Left ventricle myocardium superior (tissue), 1 donor: ENCODE measurements at places on chromosomes 4 and X. TPM values are rescaled to one million over a fixed set of nuclear protein-coding genes. Genes with fewer than 3 reads are reported as not detected.

DNA sequence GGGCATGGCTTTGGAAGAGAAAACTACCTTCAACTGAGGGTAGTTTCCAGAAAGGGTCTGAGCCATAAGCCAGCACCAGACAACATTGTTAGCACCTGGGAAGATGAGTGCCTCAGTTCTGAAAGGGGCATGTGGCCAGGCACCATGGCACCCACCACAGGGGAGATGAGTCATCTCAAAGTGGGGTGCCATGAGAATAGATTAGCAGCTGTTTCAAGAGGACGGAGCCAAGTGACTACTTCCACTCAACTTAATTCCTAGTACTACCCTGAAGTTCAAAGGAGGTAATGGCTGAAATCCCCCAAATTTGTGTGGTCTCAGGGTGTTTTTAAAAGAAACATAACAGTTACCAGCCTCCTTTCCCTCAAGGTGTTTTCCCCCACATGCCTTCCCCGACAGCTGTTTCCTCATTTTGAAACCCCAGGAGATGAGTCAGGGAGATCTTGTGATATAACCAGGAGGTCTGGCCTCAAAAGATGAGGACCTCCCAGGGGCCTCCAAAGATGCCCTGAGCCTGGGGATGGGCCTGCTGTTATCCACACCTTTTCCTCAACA is 27.8 kb upstream of the FTHL17 start:
- no peak for DNase-seq

- DNase-seq = no peak
Observed at GRCh38 chr4:69920874-69921273, 10.0 kb upstream of the CSN1S1 start.

The MTCP1 gene
- total RNA-seq = 51.6 TPM

The POU3F4 gene
- total RNA-seq = not detected

The AKAP4 gene
- total RNA-seq = not detected

The CT45A2 gene
- not detected for total RNA-seq

The TLR6 gene
- total RNA-seq = 1.5 TPM

DNA sequence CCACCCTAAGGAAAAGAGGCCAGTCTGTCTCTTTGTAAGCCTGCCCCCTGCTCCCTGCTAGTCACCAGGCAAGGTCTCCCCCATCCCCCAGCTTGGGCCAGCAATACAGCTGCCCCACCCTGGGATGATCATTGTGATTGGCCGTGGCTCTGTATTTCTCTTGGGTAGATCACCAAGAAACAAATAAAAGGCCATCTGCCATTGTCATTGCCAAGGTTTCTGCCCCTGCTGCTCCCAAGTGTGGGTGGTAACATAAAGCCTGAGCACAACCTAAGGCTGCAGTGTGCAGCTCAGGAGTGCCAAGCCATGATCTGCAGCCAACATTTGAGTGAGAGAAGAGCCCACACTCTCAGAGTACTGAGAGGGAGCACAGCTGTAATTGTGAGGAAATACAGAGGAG is 241.0 kb upstream of the POF1B start:
- no peak for DNase-seq

The IL2RG gene
- total RNA-seq = 3.0 TPM

The USP17L13 gene
- total RNA-seq = not detected

DNA sequence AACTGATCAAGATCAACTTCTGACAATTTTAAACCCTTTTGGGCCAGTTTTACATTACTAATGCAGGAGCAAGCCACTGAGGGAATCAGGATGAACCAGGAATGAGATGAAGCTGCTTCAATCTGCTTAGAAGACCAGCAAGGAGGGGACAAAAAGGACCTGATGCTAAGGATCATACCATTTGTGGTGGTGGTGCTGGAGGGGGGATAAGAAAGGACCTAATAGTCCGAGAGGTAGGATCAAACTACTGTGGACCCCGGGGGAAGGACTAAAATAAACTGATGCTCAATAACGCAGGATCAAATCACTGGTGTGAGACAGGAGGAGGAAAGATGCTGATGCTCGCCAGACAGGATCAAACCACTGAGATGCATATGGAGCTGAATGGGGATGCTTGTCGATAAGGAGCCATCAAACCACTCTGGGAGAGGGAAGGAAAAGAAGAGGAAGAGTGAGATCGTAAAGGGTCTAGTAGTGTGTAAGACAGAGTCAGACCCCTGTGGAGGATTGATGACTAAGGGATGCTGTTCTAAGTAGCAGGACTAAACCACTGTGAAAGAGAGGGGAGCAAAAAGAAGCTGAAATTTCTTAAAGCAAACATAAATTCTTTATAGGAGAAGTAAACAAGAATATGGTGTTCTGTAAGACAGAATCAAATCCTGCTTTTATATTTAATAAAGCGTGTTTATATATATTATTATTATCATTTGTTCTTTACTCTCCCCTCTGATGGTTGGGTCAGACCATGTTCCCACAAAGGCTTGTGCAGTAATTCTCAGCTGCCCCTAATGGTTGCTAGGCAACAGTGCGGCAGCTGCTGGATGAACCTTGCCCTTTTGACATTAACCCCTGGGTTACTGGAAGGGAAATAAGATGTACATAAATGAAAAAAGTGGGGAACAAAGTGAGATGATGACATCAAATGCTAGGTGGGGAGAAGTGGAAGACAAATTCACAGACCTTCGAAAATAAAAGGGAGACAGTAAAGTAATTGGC is 432.5 kb upstream of the FGF16 start:
- DNase-seq = no peak

The STK26 gene
- 1.9 TPM for total RNA-seq

- no peak for DNase-seq
Observed at GRCh38 chr4:52234561-52235440, 183.7 kb downstream of the SPATA18 start.

GRCh38 chr4:38993683-38994082 is 38.5 kb downstream of the TMEM156 start:
- DNase-seq = no peak

GRCh38 chrX:22202251-22202650 is 70.5 kb upstream of the CBLL2 start:
- no peak for DNase-seq

DNA sequence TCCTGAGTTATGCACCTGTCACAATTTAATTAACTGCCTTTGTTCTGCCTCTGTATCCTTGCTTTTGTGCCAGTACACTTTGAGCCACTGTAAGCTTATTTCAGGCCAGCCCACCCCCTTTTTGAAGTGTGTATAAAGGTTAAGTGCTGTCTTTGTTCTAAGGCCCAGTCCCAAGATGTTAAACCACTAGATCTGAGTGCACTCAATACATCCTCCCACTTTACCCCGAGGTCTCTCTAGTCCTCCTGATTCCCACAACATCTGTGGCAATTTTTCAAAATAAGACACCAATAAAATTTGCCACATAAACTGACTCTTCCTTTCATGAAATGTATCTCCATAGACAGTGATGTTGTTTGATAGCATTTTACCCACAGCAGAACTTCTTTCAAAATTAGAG is 124.1 kb upstream of the SPIN4 start:
- no peak for DNase-seq

GRCh38 chrX:130197464-130197863 is 25.7 kb downstream of the RAB33A start:
- DNase-seq = no peak

- DNase-seq = no peak
Observed at GRCh38 chr4:112184438-112184837, 39.2 kb downstream of the FAM241A start.

DNA sequence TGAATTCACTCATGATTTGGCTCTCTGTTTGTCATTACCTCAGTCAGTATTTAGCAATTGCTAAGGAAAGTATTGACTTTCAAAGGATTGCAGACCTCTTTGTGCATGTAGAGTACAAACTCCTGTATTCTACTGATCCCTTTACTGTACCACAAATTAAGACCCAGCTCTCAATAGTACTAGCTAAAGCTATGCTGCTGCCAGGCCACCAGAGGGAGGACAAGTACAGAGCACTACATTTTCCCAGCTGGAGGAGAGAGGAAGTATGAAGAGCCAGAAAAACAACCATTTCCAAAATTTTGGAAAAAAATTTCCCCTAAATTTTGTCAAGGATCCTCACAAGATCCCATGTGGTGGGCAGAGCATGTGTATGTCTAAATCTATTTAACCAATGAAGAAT is 175.0 kb upstream of the MTMR8 start:
- DNase-seq = no peak

The BRS3 gene
- total RNA-seq = not detected

- peak; percentile 41 for DNase-seq
Observed at GRCh38 chr4:128155231-128155855, 94.2 kb downstream of the LARP1B start.

GRCh38 chrX:44974451-44974850 is 101.5 kb downstream of the KDM6A start:
- no peak for DNase-seq

DNA sequence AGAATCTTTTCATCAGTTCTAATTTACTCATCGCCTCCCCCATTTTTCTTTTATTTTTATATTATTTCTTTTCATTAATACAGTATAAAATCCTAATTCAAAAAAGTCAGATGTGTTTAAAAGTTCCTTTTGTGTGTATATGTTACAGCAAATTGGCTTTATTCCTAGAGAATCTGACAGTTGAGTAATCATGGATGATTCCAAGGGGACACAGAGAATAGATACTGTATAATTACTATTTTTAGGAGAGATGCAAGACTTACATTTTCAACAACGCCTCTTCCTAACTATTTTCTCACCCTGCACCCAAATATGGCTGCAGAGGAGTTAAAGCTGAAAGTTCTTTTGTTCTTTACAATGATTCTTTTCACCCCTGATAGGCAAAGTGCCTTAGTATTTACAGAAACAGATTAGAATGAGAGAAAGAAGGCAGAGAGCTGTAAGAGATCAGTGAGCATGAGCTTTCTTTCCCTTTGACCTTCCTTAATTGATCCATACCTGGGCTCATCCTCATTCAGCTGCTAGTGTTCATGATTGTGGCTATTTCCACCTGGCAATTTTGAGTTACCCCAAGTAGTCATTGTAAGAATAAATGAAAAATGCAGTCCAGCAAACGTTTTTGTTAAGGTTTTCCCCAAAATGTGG is 210.8 kb downstream of the SLC4A4 start:
- DNase-seq = no peak

DNA sequence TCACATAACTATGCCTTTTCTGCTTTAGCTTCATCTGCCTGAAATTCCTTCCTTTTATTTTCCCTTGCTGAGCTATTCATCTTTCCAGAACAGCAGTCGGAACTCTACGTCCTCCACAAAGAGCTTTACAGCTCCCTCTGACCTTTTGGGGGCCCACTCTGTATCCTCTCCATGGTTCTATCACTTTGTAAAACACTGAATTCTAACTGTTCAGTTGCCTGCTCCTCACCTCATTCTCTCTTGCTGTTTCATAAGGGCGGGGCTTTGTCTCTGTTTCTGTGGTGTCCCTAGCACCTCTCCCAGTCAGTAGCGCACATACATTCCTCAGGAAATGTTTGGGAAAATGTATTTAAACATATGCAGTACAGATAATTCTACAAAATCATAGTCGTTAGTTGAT is 737.0 kb downstream of the RAB28 start:
- DNase-seq = no peak

DNA sequence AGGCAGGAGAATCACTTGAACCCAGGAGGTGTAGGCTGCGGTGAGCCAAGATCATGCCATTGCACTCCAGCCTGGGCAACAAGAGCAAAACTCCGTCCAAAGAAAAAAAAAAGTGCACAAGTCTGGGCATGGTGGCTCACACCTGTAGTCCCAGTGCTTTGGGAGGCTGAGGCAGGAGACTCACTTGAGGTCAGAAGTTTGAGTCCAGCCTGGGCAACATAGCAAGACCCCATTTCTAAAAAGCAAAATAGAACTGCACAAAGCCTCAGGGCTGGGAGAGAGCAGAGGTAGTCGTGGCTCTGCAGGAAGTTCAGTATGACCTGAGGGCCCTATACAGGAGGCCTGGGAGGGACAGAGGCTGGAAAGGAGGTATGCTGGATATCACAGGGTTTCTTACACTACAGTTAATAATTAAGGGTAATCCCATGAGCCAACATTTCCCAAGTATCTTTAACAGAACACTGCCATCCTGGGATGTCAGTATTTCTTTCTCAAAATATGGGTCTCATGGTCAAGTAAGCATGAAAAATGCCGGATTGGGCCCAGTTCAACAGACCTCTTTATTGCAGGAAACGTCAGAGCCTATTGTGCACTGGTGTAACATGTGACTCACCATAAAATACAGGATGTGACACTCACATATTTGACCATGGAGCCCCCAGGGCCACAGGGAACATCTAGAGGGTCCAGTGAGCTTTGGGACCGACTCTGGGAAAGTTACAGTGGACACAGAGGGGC is 37.8 kb downstream of the ACSL1 start:
- no peak for DNase-seq

- DNase-seq = no peak
Observed at GRCh38 chr4:67366311-67366861, 178.9 kb downstream of the CENPC start.

DNA sequence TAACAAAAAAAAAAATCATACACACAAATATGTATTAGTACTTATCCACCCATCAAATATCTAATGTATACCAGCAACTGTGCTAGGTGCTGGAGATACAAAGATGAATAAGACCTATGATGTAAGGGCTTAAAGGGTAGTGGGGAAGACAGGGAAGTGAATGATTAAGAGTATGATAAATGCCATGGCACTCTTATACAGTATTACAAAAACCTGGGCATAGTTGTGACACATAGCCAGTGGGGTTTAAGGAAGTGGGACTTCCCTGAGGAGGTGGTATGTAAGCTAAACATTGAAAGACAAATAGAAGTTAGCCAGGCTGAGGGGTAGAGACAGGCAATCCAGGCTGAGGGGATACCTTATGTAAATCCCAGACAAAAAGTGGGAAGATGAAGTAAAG is 23.5 kb downstream of the CHM start:
- DNase-seq = no peak

GRCh38 chrX:14673236-14673635 is 143.9 kb downstream of the GLRA2 start:
- no peak for DNase-seq

GRCh38 chr4:109864134-109864533 is 16.2 kb downstream of the LRIT3 start:
- no peak for DNase-seq

The SMARCA1 gene
- 29.8 TPM for total RNA-seq

The FAM13A gene
- total RNA-seq = 13.7 TPM

GRCh38 chr4:118774989-118775388 is 60.9 kb downstream of the SEC24D start:
- no peak for DNase-seq

DNA sequence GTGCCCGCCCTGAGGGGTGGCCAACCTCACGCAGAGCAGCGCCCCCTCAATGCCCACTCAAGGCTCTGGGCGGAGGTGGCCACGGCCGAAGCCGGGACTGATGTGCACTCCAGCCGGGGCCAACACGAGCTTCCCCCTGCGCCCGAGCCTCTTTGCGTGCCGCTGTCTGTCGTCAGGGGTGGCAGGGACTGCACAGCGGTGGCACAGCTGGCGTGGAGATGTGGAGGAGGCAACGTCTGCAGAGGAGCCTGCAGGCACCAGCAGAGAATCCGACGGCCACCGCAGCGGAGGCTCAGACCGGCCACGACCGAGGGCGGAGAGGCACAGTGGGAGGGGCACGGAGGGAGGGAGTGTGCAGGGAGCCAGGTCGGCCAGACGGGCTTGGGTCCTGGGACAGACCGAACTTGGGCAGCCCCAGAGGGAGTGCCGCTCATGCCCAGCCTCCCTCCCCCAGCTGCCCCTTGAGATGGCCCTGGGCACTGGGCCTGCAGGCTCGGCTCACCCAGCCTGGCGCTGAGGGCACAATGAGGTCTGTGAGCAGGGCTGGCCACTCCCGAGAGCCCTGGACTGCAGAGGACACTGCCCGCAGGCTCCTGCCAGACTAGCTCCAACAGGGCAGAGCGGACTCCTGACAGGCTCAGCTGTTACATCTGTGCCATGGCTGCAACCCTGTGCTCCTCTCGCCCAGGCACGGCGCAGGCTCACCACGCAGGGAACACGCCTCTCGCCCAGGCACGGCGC is 46.5 kb upstream of the CPLX1 start:
- DNase-seq = no peak

The SLC9B1 gene
- total RNA-seq = 0.20 TPM

The SFRP2 gene
- 1.4 TPM for total RNA-seq
